ENCODE measurements at places on chromosomes 13 and 19.

DNA sequence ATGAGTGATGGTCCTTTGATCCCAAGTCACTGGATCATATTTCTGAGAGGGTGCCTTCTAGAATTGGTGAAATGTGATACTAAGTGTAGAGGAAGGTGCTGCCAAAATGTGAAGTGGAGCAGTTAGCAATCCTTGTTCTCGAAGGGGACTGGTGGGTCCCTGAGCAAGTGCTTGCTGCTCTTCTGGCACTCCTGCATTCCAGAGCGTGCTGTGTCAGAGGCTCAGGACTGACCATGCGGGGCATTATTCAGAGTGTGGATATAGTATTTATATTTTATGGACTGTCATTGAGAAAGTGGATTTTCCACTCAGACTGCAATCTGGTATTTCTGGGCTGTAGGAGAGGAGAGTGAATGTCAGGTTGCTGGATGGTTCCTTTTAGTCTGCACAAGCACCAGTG lies 152.6 kb upstream of the KL start:
- DNase-seq = no peak

GRCh38 chr13:94121686-94122085 lies 357.8 kb downstream of the DCT start:
- no peak for DNase-seq

- no peak for DNase-seq
Observed at GRCh38 chr19:5191091-5191490, 149.5 kb downstream of the PTPRS start.

DNA sequence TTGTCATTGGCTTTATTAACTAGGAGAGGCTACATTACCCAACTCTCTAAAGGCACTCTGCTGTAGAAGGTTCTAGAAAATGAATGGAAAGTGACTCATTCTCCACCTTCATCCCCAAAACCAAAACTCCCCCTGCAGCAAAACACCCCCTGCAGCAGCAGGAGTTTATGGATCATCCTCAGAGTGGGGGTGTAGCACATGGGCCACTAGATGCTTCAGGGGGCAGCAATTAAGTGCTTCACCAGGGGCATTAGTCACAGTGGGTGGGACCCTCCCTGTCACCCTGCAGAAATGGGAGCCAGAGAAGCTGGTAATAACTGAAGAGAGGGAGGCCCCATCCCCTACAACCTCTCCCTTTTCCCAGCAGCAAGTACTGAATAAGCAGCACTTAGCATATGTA lies 64.5 kb upstream of the MED4 start:
- DNase-seq = no peak

DNA sequence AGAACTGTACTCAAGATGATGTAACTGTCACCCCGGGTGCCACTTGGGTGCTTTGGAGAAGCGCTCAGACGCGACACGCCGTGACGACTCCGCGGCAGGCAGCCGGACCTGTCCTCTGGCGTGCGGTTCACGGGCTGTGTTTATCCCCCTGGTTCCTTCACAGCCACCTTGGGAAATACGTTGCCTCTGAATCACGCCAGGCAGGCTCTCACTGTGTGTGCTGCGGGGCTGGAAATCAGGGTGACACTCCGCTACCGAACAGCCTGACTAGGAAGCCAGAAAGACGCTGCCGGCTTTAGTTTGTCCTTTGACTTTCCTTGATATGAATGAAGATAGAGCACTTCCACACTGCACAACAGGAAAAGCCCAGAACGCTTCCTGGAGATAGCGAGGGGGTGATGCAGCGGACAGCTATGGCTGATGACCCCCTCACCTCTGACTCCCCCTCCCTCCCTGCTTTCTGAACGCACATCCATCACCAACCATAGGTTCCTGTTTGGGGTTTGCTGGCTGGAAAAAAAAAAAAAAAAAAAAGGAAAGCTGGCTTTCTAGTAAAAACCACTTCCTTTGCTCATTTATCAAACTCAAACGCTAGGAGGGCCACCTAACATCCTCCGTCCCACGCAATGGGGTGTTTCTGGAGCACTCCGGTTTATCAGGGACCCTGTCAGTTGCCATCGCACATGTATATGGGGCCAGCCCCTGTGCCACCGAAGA lies 3.7 kb upstream of the GP6 start:
- no peak for DNase-seq

GRCh38 chr13:53568491-53568890 lies 539.9 kb downstream of the OLFM4 start:
- DNase-seq = no peak

DNA sequence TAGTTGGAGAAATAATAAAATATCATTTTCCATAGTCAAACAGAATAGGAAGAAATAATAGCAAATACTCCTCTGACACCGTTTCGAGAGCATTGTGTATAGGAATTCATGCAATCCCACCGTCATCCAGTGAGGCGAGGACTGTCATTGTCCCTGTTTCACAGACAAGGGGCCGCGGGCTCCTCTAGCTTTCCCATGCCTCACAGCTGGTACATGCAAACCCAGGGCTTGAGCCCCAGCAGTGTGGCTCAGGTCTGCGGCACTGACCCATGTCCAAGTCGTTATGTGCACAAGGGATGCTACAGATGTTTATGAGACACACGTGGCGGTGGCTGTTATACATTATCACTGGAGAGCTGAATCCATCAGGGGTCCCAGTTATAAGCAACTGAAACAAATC lies 18.5 kb upstream of the ATP11A start:
- no peak for DNase-seq

- no peak for DNase-seq
Observed at GRCh38 chr13:110398564-110399507, 91.8 kb downstream of the COL4A2 start.

GRCh38 chr13:31159306-31159705 lies 2.4 kb downstream of the HSPH1 start:
- peak; percentile 30 for DNase-seq

DNA sequence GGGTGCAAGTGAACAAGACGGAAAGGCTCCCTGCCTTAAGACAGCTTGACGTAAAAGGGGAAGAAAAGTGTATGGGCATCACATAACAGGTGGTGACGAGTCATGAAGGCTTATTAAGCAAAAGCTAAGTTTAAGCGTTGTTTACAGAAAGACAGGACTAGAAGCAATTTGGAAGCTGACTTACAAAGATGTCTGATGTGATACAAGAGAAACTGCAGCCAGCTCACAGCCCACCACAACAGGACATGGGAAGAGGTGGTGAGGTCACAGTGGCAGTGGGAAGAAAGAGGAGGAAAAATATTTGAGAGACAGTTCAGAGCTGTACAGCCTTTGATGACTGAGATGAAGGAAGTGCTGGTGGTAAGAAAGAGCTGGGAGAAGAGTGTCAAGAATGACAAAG lies 181.6 kb downstream of the KLF12 start:
- DNase-seq = no peak

Data from thymus (tissue), 14 donors.